Left renal pelvis (tissue), 4 donors: ENCODE measurements at places on chromosomes 4 and X. TPM values are rescaled to one million over a fixed set of nuclear protein-coding genes. Genes with fewer than 3 reads are reported as not detected.

DNA sequence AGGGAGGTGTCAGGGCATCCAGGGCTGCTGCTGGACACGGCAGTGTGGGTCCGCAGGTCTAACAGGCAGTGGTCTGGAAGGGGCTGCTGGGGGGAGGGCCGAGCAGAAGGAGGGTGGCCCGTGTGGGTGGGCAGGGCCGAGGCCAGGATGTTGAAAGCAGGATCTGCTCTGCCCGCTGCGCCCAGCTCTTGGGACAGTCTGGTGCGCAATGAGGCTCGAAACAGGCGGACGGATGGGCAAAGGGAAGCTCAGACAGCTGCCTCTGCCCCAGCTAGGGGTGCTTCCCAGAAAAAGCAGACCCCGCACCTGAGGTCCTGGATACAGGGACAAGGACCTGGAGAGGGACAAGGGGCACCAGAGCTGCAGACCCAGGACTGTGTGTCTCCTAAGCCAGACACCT lies 121.3 kb downstream of the FAM53A start:
- no peak for DNase-seq

DNA sequence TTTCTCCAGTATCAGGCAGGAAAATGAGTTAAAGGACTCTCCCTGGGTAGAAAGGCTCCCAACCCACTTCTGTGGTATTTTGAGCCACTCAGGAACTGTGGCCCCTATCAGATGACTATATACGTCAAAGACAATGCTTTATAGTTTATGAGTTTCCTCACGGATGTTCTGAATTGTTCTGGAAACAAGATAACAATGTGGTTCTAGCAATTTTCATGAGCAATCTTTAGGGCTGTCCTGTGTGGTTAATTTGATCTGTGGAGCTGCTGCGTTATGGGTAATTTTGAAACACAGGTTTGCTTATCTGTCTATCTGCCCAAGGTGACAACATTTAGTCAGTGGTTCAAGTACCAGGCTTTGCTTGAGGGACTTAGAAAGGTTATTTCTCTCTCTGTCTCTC lies 46.7 kb upstream of the IL2 start:
- no peak for DNase-seq

GRCh38 chr4:37645736-37646135 lies 40.4 kb downstream of the RELL1 start:
- no peak for DNase-seq

- no peak for DNase-seq
These were observed 120.8 kb upstream of the SFRP2 start for GRCh38 chr4:153909672-153910071.

Gene FAM156B
- 16.4 TPM for polyA plus RNA-seq

GRCh38 chr4:174531486-174531885 lies 9.2 kb upstream of the HPGD start:
- no peak for DNase-seq

Gene KIAA1210
- polyA plus RNA-seq, result 10.6 TPM

- peak; percentile 32 for DNase-seq
These were observed 112.8 kb upstream of the ATXN3L start for GRCh38 chrX:13432414-13433297.

Gene ACE2
- 44.3 TPM for polyA plus RNA-seq

GRCh38 chr4:140926672-140927071 lies 170.5 kb upstream of the TBC1D9 start:
- no peak for DNase-seq

Gene AKAP4
- polyA plus RNA-seq, result not detected

- DNase-seq, result no peak
These were observed 233.9 kb downstream of the RPA4 start for GRCh38 chrX:97117572-97117971.

DNA sequence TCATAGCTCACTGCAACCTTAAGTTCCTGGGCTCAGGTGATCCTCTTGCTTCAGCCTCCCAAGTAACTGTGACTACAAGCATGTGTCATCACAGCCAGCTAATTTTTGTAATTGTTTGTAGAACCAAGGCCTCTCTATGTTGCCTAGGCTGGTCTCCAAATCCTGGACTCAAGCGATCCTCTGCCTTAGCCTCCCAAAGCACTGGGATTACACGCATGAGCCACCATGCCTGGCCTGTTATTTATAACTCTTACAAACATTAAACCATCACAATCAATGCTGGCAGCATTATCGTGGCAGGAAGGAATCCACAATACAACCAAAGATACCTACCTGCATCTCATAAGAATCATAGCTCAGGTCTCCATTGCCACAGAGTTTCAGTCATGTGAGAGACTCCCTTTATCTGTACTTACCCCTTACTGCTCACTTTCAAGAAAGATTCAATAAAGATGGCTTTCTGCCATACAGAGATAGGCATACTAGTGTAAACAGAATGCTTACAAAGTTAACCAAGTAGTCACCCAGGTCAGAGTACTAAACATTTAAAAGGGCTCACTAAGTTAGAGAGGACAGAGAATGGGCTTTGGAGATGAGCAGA lies 48.5 kb downstream of the SMIM31 start:
- no peak for DNase-seq

- no peak for DNase-seq
These were observed 19.1 kb upstream of the ARSJ start for GRCh38 chr4:113998531-113998930.

DNA sequence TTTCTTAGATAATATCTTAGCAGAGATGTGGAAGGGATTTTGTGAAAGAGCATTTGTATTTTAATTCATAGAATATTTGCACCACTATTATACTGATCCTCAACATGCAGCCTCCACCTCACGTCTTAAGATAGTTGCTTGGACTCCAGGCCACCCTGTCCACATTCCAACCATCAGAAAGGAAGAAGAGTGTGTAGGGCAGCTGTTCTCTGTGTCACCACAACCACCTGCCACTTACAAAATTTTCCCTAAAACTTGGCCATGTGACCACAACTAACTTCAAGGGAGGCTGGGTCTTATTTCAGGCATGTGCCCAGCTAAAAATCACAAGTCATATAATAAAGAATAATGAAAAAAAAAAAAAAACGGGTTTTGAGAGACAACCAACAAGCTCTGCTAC lies 528.1 kb downstream of the RAB28 start:
- DNase-seq, result no peak

- no peak for DNase-seq
These were observed 15.3 kb downstream of the USP46 start for GRCh38 chr4:52643785-52644244.

Gene C1QTNF7
- 24.1 TPM for polyA plus RNA-seq

- DNase-seq, result no peak
These were observed 100.4 kb downstream of the MMRN1 start for GRCh38 chr4:89995006-89995405.

GRCh38 chrX:48508400-48509244 lies at the start of gene PORCN:
PORCN (plus strand) TSS chrX:48508992; CDS start chrX:48509821, 829 bp downstream.
- DNase-seq, result no peak

DNA sequence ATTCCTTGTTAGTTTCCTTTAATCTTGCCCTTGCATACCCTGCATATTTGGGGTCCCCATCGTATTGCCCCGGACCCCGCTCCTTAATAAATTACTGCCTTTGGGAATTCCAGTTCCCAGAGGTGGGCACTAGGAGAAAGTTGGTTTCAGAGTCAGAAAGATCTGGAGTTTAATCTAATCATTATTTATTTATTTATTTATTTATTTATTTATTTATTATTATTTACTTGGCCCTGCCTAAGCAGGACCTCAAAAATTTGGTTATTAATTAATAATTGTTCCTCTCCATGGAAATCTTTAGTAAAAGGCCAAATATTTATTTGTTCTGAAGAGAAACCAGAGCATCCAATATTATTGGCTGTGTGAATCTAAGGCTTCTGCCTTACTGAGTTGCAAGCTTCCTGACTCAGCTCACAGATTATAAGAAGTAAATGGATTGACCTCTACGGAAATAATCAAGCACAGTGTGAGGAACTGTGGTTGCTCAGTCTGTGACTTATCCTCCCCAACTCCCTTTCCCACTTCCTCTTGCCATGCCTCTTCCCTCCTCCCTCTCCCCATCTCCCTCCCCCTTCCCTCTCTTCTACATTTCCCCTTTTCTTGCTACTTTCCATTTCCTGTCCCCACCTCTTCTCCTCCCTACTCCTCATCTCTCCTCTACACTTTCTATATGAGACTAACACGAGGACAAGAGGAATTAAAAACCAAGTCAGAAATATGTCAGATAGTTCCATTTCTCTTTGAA lies 61.5 kb upstream of the AP1S2 start:
- DNase-seq, result no peak

- DNase-seq, result no peak
These were observed 54.3 kb upstream of the CAMK2D start for GRCh38 chr4:113815826-113816225.

Gene ATP1B4
- 0.05 TPM for polyA plus RNA-seq

- no peak for DNase-seq
These were observed 494 bp downstream of the SPOCK3 start for GRCh38 chr4:167233685-167234315.

DNA sequence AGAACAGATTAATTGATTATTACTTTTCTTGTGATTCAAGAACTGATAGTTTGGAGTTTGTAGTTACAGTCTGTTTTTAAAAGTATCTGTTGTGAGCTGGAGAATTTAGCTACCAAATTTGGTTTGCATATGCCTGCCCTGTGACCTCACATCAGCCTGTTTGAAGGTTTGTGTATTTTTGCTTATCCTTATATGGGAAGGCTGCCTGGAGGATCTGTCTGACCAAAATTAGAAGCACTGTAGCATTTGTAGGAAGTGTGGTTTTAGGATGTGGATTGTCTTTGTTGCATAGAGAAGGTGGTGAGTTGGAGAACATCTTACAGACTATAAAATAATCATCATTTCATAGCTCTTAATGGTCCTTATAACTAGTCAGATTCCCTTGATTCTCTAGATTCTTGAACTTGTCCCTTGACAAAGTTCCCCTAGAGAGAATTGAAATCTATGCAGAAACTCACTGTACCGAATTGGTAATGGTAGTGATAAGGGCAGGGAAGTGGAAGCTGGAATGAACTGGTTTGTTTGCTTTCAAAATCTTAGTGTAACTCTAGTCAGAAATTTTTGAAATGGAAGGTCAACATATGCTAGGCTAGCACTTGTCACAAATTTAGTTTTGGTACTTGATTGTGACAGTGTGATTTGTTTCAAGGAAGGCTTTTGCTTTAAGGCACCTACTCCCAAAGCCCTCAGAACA lies 57.3 kb downstream of the SH3BGRL start:
- DNase-seq, result no peak

Gene RGN
- 35.3 TPM for polyA plus RNA-seq

GRCh38 chr4:82200046-82200445 lies 173.7 kb downstream of the HNRNPD start:
- DNase-seq, result no peak

DNA sequence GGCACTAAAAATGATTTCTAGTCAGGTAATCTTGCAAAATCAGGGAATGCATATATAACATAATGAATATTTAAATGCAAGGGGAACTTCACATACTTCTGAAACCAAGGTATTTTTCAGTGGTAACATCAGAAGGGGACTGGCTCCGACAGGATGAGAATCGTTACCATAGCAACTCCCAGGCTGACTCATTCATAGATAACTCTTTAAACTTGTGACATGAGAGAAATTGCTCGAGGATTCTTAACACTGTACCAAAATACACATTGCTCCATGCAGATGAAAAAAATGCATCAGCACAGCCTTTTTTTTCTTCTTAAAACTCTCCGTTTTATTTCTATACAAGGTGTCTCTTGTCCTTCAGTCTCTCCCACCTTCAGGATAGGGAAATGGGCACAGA lies 114.3 kb downstream of the GABRB1 start:
- DNase-seq, result no peak

Gene TEX13B
- polyA plus RNA-seq, result not detected

GRCh38 chrX:67692246-67692645 lies 148.4 kb downstream of the AR start:
- no peak for DNase-seq

Gene RENBP
- polyA plus RNA-seq, result 22.3 TPM

GRCh38 chr4:109559625-109559982 lies 442 bp upstream of the MCUB start:
- peak; percentile 32 for DNase-seq

Gene TCEAL5
- polyA plus RNA-seq, result 12.0 TPM

Gene COL4A5
- 106 TPM for polyA plus RNA-seq

DNA sequence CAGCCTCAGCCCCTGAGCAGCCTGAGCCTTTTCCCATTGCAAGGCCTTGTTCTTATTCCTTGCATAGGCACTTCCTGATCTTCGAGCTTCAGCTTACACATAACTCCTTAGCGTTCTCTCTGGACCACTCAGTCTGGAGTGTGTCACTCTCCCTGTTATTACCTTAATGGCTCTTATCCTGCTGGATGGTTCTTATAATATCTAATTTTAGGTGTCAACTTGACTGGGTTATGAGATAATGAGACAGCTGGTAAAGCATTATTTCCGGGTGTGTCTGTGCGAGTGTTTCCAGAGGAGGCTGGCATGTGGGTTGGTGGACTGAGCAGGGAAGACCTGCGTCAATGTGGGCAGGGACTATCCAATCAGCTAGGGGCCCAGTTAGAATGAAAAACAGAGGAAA lies 75.7 kb downstream of the HAUS3 start:
- DNase-seq, result no peak

DNA sequence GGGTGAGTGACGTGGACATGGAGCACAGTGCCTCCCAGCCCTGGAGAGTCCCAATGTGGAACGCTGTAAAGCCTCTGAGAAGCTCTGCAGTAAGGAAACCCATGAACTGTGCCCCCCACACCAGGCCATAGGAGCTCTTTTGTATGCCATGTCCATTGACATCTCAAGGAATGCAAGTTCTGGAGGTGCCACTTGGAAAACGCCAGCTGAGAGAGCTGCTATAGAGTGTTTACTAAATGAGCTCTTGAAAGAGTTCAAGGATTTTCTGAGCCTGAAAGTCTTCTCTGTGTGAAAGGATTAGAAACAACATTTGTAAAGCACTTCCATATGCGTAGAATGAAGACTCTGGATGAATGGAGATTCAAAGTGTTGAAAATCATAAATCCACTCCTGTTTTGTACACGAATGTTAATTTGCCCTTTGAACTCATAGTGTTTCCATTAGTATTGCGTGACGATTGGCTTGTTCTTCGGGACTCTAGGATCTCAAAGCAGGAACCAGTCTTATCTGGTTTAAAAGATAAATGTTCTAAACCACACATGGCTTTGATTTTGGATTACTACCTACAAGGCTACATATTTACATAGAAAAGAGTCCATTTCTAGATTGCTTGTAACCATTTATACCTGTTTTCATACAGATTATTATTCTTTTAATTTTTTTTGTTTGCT lies 41.8 kb upstream of the STOX2 start:
- DNase-seq, result no peak

GRCh38 chr4:168758351-168758876 lies 251.6 kb downstream of the CBR4 start:
- DNase-seq, result no peak

DNA sequence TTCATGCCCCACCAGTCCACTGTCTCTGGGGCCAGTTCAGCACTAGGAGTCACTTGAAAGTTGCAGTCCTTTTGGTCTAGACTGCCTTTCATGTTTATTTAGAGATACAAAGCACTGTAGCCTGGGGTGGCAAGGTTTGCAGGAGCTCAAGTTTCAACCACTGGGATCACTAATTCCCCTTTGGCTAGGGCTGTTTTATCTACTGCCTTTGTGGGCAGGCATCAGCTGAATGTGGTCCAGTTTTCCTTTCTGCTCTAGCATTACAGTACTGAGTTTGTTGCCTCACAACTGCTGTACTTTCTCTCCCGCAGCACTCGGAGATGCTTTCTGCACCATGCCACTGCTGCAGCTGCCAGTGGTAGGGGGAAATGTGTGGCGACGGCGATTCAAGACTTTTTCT lies 222.3 kb upstream of the HDX start:
- no peak for DNase-seq

- DNase-seq, result no peak
These were observed at the start of gene NSG1 for GRCh38 chr4:4386736-4387392. NSG1 (plus strand) TSS chr4:4387102; CDS start chr4:4387630, 528 bp downstream.
